ENCODE measurements at places on chromosomes 11 and 22.

DNA sequence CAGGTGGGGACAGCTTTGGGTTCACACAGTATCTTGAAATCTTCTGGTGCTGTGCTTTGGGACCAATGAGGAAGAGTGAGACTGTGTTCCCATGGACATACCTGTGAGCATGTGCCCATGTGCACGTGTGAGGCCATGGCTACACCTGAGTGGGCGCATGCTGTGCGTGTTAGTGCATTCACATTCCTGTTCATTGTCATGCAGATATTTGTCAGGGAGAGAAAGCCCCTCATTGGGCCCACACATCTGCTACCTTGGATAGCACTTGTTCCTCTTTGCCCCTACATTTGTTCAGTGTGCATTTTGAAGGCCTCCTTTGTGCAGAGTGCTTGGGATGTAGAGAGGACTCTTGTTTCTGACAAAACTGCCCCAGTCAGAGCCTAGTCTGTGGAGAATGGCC lies 154.3 kb upstream of the E2F8 start:
- DNase-seq, result no peak

GRCh38 chr11:61611309-61611708 lies 30.4 kb upstream of the SYT7 start:
- DNase-seq, result no peak

- DNase-seq, result no peak
Measured at GRCh38 chr22:17192186-17192585, 27.0 kb downstream of the ADA2 start.

GRCh38 chr11:122215244-122215992 lies 99.4 kb upstream of the BLID start:
- DNase-seq, result peak; percentile 63

GRCh38 chr11:2651054-2651617 lies 48.7 kb downstream of the KCNQ1OT1 start:
- DNase-seq, result no peak

DNA sequence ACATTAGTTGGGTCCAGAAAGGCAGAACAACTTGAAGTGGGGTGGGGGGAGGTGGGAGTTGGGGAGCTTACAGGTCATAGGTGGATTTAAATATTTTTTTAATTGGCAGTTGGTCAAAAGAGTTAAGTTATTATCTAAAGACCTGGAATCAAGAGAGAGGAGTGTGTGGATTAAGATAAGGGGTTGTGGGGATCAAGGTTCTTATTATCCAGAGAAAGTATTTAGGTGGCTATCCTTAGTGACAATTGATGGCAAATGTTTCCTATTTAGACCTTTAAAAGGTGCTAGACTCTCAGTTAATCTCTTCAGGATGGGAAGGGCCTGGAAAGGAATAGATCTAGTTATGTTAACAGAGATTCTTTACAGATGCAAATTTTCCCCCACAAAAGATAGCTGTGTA lies 120.7 kb upstream of the OR9Q1 start:
- DNase-seq, result no peak

DNA sequence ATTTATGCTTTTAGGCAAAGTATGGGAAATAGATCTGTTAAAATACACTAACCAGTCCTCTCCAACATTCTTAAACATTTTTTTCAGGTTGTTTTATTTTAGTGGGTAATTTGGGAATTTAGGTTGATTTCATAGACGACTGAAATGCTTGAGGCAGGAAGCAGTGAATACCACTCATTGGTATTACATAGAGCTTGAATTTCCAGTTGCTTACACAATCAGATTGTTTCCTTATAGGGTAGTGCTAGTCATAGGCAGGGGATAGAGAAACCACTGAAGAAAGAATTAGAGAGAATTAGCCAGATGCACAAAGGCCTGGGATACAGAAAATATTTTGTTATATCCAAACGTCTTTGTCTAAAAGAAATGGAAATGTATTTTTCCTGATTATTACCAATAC lies 23.9 kb upstream of the LYVE1 start:
- DNase-seq, result no peak

- DNase-seq, result no peak
Measured at GRCh38 chr11:61650781-61651571, 29.2 kb upstream of the DAGLA start.

DNA sequence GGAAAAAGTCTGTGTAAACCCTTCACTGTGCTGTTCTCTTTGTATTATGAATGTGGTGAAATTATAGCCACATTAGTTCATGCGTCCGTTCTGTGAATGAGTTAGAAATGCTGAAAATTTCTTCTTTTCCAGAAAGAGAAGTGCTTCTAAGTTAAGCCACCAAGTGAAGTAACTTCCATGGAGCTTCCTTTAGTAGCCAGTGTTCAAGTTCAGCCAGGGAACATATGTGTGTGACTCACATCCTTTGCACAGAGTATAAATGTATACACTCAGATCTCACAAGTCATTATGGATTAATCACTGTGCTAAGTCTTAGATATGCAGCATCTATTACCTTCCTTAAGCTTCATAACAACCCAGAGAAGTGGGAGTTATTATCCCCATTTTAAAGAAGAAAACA lies 3.1 kb upstream of the MMP8 start:
- DNase-seq, result no peak

DNA sequence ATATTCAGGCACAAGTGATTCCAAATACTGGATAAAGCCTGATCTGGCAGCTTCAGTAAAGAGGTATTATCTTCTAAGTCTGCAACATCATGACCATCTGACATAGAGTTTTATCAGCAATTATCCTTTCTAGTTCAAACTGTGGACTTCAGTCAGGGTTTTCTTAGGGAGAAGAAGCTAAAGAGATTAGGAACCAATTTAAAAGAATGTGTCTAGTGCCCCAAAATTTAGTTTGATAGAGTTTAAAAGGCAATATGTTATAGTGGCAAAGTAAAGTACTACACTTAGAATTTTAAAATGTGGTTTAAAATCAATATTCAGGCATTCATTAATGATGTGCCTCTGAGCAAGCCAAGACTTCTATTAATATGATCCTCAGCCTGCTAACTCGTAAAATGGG lies 5.4 kb downstream of the PAK1 start:
- no peak for DNase-seq

DNA sequence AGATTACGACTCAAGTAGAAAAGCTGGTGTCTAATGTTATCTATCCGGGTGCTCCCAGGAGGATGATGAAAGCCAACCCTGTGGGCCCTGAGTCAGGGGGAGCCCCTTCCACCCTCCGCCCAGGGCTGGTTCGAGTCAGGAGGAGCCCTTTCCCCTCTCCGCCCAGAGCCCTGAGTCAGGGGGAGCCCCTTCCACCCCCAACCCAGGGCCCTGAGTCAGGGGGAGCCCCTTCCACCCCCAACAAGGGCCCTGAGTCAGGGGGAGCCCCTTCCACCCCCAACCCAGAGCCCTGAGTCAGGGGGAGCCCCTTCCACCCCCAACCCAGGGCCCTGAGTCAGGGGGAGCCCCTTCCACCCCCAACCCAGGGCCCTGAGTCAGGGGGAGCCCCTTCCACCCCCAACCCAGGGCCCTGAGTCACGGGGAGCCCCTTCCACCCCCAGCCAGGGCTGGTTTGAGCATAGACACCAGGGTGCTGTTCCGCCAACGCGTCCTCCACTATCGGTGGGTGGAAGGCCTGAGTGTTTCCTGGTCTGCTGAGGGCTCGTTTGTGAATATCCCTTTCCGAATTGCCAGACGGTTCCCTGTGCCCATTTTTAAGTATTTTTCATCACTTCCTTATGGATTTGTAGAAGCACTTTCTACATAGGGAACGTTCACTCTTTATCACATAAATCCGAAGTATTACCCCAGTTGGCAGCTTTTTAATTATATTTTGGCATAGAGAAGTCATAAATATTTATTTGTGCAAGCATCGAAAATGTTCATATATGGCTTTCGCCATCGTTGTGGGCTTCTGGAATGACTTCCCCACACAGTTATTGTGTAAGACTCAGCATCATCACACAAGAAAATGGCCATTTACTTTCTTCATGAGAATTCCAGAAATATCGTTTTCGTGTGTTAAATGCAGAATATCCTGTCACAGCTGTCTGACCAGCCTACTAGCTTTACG lies 380.6 kb downstream of the BRD1 start:
- peak; percentile 68 for DNase-seq

- no peak for DNase-seq
Measured at GRCh38 chr11:132992838-132993631, 539.3 kb downstream of the OPCML start.

- no peak for DNase-seq
Measured at GRCh38 chr11:14971865-14972580, at the start of gene CALCA. CALCA (minus strand) TSS chr11:14972351; CDS start chr11:14971192, 1,159 bp downstream.

DNA sequence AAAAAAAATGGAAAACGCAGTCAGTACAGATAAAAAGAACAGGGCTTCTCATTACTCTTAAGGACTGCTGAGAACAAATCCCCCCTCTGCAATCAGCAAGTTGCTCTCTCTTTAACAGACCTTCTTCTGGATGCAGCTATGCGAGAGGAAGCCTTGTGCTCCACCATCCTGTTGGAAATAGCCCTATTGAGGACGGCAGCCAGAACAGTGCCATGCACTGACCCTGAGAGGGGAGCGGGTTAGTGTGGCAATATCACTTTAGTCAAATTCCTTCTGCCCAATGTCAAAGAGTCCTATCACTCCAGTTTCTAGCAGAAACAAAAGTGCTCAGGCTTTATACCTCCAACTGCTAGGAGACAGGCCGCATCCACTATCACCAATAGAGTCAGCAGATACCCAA lies 6.9 kb downstream of the RBM4B start:
- DNase-seq, result peak; percentile 8

DNA sequence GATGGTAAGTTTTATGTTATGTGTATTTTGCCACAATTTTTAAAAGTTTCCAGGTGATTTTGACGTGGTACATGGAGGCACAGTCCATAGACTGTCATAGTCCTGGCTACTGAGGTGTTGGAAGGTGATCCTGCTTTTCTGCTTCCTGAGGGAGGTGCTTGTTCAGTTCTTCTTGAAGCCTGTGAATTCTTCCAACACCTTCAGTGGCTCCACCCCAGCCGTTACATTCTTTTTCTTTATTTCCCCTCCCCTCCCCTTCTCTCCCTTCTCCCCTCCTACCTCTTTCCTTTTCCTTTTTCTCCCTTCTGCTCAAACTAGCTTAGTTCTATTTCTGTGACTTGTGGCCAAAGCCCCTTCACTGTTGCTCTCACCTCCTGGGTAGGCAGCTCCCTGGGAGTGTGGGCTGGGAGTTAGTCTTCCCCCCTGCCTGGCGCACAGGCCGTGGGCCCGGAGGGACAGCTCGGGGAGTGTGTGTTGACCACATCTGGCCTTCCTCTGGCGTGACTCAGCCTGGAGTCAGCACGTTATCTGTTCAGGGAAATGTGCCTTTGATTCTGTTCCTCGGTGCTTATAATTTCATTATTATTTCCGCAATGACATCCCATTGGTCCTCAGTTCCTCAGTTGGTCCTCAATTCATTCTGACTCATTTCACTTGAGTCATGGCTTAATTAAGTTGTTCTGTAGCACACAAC lies 566.2 kb downstream of the TBC1D22A start:
- no peak for DNase-seq

GRCh38 chr11:102603091-102603490 lies 22.0 kb downstream of the MMP20 start:
- no peak for DNase-seq

DNA sequence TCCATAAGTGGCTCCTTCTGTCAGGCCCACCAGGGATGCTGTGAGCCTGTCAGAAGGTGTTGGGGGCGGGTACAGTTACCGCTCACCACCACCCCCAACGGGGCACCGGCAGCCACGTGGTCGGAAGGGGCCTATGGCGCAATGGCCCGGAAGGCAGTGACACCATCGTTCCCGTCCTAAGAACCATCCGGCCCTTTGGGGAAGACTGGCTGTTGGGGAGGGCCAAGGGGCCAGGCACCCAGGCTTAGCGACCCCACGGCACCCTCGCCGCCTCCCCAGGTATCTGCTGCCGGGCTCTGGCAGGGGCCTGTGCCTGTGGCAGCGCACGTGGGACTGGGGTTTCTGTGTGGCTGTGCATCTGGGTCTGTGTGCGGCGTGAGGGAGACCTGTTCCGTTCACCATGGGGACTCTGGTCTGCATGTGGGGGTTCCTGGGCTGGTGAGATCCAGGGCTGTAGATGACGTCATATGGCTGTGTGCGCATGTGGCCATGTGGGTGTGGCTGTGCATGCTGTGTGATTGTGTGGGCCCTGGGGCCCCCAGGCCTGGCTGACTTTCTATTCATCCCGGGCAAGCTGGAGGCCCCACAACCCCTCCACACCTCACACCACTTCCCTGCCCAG lies 717 bp downstream of the OSM start:
- peak; percentile 93 for DNase-seq

DNA sequence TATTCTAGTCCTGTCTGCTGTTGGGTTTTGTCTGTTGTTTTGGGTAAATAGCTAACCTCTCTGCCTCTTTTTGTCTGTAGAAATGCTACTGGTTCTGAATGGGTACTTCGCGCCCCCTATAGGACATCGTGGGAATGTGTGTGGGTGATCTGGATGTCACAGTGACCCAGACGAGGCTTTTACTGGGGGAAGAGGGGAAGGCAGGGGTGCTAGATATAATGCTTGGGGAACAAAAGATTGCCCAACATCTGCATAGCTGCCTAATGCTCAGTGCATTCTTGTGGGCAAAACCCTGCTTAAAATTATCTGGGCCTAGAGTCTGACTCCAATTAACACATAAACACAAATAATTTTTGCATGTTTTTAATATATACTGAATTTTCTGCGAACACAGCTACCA lies 57.7 kb downstream of the BMAL1 start:
- DNase-seq, result peak; percentile 88
